Thoracic aorta (tissue), 2 donors: ENCODE measurements at places on chromosomes 16 and 17. TPM values are rescaled to one million over a fixed set of nuclear protein-coding genes. Genes with fewer than 3 reads are reported as not detected.

DNA sequence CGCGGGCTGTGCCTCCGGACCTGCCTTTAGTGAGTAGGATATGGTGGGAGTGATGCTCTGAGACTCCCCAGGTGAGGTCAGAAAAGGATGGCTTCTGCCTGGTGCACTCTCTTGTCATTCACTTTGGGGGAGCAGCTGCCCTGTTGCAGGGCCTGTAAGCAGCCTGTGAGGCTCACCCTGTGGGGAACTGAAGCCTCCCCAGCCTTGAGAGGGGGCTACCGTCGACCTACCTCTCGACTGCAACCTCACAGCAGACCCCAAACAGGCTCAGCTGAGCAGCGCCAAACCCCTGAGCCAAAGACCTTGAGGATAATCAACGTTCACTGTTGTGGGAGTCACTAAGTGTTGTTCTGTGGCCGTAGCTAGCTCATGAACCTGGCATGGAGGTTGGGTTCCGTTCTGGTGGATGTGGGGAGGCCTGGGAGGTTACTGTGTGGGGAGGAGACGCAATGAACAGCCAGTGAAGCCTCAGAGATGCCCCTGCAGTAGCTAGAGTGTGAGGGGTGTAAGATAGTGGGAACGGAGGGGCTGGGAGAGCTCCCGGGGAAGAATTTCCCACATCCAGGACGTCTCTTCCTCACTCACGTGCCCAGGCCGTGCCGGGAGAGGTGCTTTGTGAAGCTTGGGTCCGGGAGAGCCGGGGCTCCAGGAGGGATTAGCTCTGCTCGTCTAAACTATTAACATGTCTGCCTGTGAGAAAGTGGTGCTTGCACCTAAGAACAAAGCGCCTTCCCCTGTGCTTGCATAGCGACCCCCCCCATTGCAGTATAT, 38.8 kb downstream of the METRNL start:
- no peak for DNase-seq

DNA sequence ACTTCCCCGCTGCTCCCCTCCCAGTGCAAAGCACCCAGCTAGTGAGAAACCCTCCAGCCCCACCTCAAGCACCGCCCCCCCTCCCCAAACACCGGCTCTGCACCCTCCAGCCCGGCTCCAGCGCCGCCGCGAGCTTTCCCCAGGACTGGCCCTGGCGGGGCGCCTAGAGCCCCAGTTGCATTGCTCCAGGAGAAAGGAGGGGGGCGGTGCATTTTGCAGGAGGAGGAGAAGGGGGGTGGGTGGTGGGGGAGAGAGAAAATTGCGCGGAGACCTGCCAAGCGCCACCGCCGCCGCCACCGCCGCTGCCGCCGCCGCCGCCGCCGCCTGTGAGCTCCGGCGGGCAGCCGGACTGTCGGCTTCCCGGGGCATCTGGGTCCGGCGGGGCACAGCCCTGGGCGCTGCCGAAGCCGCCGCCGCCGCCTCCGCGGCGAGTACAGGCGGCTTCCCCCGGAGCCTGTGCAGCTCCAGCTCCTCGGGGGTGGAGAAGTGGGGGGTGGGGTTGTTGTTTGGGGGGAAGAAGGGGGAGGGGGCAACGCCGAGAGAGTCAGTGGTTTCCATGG, 333 bp upstream of the NOG start:
- DNase-seq, result no peak

- DNase-seq, result no peak
These were observed 134.2 kb downstream of the CMIP start for GRCh38 chr16:81578636-81579413.

DNA sequence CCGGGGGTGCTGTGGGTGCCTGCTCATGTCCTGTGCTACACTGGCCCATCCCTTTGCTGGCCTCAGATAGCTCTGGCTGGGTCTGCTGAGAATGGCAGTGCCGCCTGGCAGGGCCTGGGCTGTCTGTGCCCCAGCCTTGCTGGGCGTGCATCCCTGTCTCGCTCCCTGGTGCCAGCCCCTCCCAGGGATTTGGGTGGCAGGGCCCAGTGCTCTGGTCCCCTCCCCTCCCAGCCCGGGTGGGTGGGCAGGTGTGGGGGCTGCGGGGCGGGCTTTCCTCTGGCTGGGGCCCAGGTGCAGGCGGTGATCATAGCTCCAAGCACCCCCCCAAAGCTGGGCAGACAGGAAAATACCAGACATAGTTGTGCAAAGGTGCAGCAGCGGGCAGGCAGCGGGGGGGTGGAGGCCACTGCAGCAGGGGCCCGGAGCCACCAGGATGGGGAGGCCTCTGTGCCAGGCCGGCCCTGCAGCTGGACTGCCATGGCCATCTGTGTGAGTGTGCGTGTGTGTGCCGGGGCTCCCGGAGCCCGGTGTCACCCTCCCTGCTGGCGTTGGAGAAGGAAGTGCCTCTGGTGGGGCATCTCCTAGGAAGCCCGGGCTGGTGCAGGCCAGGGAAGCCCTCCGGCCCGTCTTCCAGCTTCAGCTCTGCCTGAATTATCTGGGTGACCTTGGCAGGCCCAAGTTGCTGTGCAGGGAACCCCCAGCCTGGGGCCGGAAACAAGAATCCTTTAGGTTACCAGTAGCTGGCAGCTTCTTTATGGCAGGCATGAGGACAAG, 7.4 kb downstream of the GLIS2 start:
- DNase-seq, result no peak

DNA sequence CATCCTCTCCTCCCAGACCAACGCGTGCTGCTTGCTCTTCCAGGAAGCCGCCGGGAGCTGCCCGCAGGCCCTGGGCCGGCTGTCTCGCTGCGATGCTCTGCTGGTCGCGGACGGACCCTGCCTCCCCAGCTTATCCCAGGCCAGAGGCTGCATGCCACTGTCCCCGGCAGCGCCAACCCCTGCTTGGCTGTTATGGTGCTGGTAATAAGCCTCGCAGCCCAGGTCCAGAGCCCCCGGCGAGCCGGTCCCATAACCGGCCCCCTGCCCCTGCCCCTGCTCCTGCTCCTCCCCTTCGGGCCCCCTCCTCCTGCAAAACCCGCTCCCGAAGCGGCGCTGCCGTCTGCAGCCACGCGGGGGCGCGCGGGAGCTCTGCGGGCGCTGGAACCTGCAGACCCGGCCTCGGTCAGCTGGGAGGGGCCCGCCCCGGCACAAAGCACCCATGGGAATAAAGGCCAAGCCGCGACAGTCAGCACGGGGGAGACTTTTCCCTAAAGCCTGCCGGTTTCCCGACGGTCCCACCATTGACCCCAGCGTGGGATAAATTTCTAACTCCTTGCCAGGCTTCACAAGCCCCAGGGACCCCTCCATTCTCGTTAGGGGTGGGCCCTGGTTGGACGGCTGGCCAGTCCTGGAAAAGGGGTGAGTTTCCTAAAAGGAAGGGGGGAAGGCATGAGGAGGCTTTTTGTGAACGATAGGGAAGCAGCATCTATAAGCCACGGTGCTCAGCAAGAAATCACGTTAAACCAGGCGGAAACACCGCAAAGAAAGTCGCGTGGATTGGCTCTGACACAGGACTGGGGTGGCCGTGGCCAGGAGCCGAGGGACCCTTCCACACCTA, 11.2 kb downstream of the ENPP7 start:
- no peak for DNase-seq

GRCh38 chr17:38702166-38702915, 2.7 kb upstream of the MLLT6 start:
- peak; percentile 44 for DNase-seq

DNA sequence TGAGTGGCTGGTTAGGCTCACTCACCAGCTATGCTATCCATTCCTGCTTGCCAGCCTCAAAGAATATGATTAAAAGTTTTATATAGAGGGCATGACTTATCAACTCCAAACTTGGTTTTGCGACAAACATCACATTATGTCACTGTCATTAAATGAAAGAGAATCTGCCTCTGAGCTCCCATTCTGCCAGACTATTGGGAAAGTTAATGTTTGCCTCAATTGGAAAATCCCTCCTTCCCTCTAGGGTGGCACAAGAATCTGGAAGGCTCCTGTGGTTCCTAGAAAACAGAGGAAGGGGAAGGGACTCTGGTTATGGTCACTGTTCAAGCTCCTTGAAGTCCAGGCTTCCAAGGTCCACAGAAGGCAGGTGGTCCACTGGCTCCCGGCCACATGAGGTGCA, 50.5 kb upstream of the TEX2 start:
- DNase-seq, result no peak

GRCh38 chr17:48994549-48995303, 2.5 kb upstream of the IGF2BP1 start:
- no peak for DNase-seq

- DNase-seq, result peak; percentile 15
These were observed 406.3 kb downstream of the WWOX start for GRCh38 chr16:78505544-78506366.

- no peak for DNase-seq
These were observed 743.6 kb downstream of the KCNJ2 start for GRCh38 chr17:70912716-70913485.

- DNase-seq, result no peak
These were observed 2.1 kb downstream of the KRT10 start for GRCh38 chr17:40820228-40820838.

DNA sequence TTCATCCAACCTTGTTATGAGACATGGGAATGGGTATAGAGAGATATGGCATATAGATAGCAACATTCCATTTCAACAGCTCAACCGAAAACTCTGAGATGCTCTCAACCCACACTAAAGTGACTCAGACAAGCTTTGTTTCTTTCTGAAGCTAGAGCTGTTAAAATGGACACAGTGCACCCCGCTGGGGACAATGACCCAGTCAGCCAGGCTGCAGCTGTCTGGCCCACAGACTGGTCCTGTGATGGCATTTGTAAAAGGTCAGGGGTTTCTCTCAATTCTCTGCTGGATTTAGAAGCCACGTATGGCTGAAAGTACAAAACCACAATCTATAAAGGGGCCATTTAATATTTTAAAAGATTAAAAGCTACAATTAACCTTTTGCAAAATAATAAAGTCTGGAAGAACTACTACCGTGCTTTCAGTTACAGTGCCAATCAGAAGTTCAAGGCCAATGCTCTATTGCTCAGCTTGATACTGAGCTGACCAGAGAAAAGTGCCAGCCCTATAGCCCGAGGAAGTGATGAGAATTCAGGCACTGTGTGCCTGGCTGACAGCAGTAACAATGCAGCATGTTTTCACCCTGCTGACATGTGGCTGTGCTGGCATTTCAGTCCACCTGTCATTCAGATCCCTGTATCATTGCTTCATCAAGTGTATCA, 60.2 kb downstream of the TEX2 start:
- DNase-seq, result no peak

DNA sequence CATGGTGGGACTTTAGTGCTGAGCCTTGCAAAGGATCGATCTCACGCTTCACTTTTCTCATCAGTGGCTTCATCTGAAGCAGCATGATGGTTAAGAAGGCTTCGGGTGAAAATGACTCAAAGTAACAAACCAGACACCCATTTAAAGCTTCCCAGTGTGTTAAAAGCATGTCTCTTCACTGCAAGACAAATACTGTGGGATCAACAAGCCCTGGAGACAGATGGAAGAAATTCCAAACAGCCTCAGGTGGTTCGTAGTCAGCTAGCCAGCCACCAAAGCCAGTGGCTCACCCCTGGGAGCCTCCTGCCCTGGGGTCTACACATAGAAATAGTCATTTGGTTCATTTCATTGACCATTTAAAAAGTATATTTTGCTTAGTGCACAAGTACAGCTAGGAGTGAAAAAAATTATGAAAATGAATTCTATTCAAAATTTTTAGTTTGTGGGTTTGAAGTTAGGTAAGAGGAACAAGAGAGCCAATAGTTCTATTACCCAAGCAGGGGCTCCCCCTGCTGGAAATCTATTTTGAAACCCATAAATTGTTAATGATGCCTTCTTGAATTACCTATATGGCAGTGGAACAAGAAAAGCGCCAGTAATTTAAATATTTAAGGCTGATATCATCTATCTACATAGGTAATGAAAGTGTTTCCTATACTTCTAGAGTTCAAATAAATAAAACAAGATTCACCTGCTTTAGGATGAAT, 51.6 kb downstream of the PMP22 start:
- no peak for DNase-seq

- no peak for DNase-seq
These were observed 300.6 kb downstream of the SEC14L1 start for GRCh38 chr17:77441130-77441920.

GRCh38 chr17:54795046-54795445, 105.6 kb upstream of the TOM1L1 start:
- DNase-seq, result no peak

DNA sequence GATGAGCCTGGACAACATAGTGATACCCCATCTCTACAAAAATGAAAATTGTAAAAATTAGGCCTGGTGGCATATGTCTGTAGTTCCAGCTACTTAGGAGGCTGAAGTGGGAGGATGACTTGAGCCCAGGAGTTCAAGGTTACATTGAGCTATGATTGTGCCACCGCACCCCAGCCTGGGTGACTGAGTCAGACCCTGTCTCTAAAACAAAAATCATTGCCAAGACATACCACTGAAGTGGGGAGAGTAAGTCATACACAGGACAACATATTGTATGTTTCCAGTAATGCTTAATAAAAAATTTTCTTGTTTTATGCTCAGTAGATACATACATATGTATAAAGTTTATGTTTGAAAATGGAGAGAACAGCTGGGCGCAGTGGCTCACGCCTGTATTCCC, 39.2 kb downstream of the NDE1 start:
- no peak for DNase-seq

DNA sequence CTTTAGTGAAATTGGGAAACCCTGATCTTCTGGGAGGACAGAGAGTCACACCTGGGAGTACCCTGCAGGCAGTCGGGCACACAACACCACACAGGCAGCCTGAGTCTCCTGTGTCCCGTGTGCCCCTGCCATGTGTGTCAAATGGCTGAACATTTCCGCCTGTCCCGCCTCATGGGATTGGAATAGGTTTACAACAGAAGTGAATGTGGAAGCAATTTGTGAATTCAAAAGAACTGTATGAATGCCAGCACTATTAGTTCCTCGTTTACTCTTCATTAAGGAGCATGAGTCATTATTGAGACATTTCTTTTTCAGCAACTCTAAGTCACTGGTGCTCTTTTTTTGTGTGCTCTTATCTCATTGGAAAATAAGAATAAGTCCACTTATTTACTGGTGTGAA, 226.5 kb downstream of the PMP22 start:
- DNase-seq, result no peak

DNA sequence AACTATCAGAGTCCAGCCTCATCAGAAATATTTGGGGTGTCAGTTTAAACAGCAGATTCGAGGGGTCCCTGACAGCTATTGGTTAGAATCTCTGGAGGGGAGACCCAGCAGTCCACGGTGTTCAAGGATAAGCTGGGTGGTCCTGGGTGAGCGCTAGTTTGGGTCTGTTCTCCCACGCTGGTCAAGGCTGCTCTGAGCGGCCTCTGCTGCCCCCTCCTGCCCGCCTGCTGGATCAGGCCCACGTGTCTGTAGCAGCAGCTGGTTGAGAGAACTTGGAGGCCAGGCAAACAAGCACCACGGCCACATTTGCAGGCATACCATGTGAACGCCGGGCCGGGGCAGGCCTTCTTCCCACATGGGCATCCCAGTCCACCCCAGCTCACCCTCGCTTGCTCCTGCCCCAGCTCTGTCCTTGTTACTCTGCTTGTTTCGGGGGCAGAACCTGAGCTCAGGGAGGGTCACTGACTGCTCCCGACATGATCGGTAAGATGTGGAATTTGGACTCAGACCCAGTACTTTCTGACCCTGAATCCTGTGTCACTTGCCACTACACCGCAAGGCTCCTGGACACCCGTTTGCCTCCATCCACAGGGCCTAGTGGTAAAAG, 7.4 kb downstream of the FOXF1 start:
- DNase-seq, result no peak

GRCh38 chr16:15636392-15636873, 6.5 kb downstream of the MARF1 start:
- no peak for DNase-seq

GRCh38 chr17:13931800-13932460, 137.4 kb upstream of the COX10 start:
- DNase-seq, result no peak

C17orf58 gene
- 7.3 TPM for total RNA-seq

ARHGDIG gene
- total RNA-seq, result not detected

ZNF19 gene
- total RNA-seq, result 3.7 TPM

CEMP1 gene
- 0.63 TPM for total RNA-seq

PRKCB gene
- 7.5 TPM for total RNA-seq

KIF19 gene
- 0.56 TPM for total RNA-seq

TBC1D3E gene
- not detected for total RNA-seq
